CD4-positive, alpha-beta memory T cell (primary cell): ENCODE measurements at places on chromosomes 12 and 14. TPM values are rescaled to one million over a fixed set of nuclear protein-coding genes. Genes with fewer than 3 reads are reported as not detected.

GRCh38 chr12:75172611-75173010, 37.0 kb downstream of the KCNC2 start:
- H3K27me3 ChIP-seq, result no peaks in the 10 kb centered on the region
- H3K27ac ChIP-seq, result no peak overlapping the region
- H3K4me1 ChIP-seq, result no peaks in the 10 kb centered on the region

GRCh38 chr12:69524755-69525469, 54.7 kb downstream of the FRS2 start:
- no peaks in the 10 kb centered on the region for H3K27me3 ChIP-seq
- H3K36me3 ChIP-seq, result no peaks in the 10 kb centered on the region
- H3K4me1 ChIP-seq, result peaks cover 4% of the 10 kb centered on the region
- no peak overlapping the region for H3K27ac ChIP-seq
- H3K4me3 ChIP-seq, result no peak overlapping the region

DNA sequence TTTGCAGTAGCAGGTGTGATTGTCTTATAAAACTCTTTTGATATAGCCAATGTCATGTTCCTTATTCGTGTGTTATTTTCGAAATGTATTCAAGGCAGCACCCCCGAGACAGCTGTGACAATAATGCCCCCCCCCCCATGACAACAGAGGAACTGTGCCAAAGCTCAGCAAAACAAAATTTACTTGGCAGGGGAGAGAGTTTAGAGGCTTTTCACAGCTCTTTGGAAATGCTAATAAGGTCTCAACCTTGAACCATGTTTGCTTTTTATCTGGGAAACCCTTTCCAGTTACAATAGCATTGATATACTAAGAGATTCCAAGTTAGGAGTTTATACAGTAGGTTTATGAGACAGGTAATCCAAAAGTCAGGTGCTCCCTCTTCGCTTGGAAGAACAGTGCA, 56.4 kb upstream of the USP44 start:
- no peak for DNase-seq
- no peak overlapping the region for H3K27ac ChIP-seq
- no peaks in the 10 kb centered on the region for H3K36me3 ChIP-seq
- H3K4me3 ChIP-seq, result no peak overlapping the region
- peaks cover 4% of the 10 kb centered on the region for H3K27me3 ChIP-seq

DNA sequence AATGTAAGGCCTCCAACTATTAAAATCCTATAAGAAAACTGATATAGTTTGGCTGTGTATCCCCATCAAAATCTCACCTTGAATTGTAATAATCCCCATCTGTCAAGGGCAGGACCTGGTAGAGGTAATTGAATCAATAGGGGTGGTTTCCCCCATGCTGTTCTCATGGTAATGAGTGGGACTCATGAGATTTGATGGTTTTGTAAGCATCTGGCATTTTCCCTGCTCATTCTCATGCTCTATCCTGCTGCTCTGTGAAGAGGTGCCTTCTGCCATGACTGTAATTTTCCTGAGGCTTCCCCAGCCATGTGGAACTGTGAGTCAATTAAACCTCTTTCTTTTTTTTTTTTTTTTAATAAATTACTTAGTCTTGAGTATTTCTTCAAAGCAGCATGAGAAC, 31.9 kb downstream of the TSPAN19 start:
- no peak for DNase-seq
- no peaks in the 10 kb centered on the region for H3K4me1 ChIP-seq
- no peaks in the 10 kb centered on the region for H3K27me3 ChIP-seq
- H3K4me3 ChIP-seq, result no peak overlapping the region
- no peaks in the 10 kb centered on the region for H3K36me3 ChIP-seq

GRCh38 chr14:88882236-88882635, 57.8 kb downstream of the TTC8 start:
- no peaks in the 10 kb centered on the region for H3K4me1 ChIP-seq
- no peaks in the 10 kb centered on the region for H3K36me3 ChIP-seq
- H3K4me3 ChIP-seq, result no peak overlapping the region
- DNase-seq, result no peak

GRCh38 chr14:42090122-42090521, 483.4 kb downstream of the LRFN5 start:
- no peaks in the 10 kb centered on the region for H3K27me3 ChIP-seq
- H3K36me3 ChIP-seq, result no peaks in the 10 kb centered on the region

- no peak overlapping the region for H3K4me3 ChIP-seq
- no peaks in the 10 kb centered on the region for H3K27me3 ChIP-seq
- peaks cover 31% of the 10 kb centered on the region for H3K4me1 ChIP-seq
- H3K27ac ChIP-seq, result no peak overlapping the region
- H3K36me3 ChIP-seq, result no peaks in the 10 kb centered on the region
These were observed 5.8 kb downstream of the TRIP11 start for GRCh38 chr14:92033906-92034687.

- H3K4me1 ChIP-seq, result peaks cover 34% of the 10 kb centered on the region
- H3K36me3 ChIP-seq, result no peaks in the 10 kb centered on the region
- no peaks in the 10 kb centered on the region for H3K27me3 ChIP-seq
- no peak for DNase-seq
- H3K4me3 ChIP-seq, result peak overlapping the region; percentile 78
- peak overlapping the region; percentile 95 for H3K27ac ChIP-seq
These were observed 404 bp upstream of the CCDC91 start for GRCh38 chr12:28189784-28190320.

DNA sequence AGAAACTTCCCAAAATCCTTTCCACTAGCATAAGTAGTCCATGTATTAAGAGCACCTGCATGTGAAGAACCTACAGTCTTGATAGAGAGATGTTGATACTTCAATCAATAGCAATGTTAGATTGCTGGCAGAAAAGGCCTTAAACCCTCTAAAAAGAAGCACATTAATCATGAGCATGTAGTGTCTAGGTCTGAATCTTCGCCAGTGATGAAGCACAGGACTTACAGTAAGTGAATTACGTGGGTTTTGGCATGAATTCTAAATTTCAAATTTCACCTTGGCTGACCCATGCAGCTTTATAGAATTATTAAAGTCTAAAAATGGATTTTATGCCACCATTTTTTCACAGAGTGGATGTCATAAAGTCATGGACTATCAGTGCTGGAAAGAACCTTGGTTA, 791.6 kb upstream of the NOVA1 start:
- no peaks in the 10 kb centered on the region for H3K4me1 ChIP-seq
- no peak for DNase-seq
- H3K27ac ChIP-seq, result no peak overlapping the region
- H3K27me3 ChIP-seq, result no peaks in the 10 kb centered on the region
- H3K36me3 ChIP-seq, result no peaks in the 10 kb centered on the region

DNA sequence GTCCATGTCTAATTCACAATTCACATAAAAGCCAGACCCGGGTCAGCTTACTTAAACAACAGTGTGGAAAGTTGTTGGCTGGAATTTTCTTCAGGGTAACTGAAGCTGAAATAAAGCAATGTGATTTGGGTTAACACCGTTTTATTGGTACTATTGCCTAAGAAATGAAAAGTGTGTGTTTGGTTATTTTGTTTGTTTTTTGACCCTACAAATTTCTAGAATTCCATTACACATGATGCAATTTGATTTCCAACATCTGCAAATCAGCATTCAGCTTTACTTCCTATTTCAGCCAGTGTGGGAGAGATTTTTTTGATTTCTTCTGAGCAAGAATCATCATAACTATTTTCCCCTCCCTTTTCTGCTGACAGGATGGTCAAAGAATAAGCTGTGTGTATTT, 45.7 kb upstream of the CLMN start:
- peaks cover 11% of the 10 kb centered on the region for H3K27me3 ChIP-seq
- H3K4me1 ChIP-seq, result no peaks in the 10 kb centered on the region
- no peak overlapping the region for H3K4me3 ChIP-seq
- H3K36me3 ChIP-seq, result no peaks in the 10 kb centered on the region
- no peak overlapping the region for H3K27ac ChIP-seq

GRCh38 chr12:38282886-38283285, 33.7 kb upstream of the ALG10B start:
- no peaks in the 10 kb centered on the region for H3K27me3 ChIP-seq
- H3K27ac ChIP-seq, result no peak overlapping the region
- H3K4me3 ChIP-seq, result no peak overlapping the region
- no peak for DNase-seq
- no peaks in the 10 kb centered on the region for H3K4me1 ChIP-seq
- no peaks in the 10 kb centered on the region for H3K36me3 ChIP-seq

DNA sequence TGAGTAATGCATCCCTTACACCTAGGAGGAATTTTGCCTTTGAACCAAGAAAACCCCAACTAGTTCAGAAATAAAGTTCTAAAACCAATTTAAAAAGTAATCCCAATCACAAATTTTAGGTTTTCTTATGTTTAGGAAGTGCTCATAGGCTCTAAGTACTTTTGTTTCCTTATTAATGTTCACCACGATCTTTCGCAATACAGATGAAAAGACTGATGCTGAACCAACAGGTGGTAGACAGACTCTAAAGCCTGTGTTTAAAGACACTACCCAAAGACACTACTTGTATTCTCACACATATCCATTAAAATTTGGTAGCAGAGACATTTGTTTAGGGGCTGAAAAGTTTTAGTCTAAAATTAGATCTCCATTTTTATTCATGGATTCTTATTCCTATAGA, 10.6 kb upstream of the PHLDA1 start:
- DNase-seq, result no peak
- no peaks in the 10 kb centered on the region for H3K36me3 ChIP-seq
- no peaks in the 10 kb centered on the region for H3K27me3 ChIP-seq

GRCh38 chr12:62291864-62292760, 31.9 kb downstream of the USP15 start:
- no peaks in the 10 kb centered on the region for H3K27me3 ChIP-seq
- peaks cover 37% of the 10 kb centered on the region for H3K4me1 ChIP-seq
- no peak for DNase-seq
- no peak overlapping the region for H3K27ac ChIP-seq
- H3K36me3 ChIP-seq, result peaks cover 22% of the 10 kb centered on the region
- H3K4me3 ChIP-seq, result no peak overlapping the region

DNA sequence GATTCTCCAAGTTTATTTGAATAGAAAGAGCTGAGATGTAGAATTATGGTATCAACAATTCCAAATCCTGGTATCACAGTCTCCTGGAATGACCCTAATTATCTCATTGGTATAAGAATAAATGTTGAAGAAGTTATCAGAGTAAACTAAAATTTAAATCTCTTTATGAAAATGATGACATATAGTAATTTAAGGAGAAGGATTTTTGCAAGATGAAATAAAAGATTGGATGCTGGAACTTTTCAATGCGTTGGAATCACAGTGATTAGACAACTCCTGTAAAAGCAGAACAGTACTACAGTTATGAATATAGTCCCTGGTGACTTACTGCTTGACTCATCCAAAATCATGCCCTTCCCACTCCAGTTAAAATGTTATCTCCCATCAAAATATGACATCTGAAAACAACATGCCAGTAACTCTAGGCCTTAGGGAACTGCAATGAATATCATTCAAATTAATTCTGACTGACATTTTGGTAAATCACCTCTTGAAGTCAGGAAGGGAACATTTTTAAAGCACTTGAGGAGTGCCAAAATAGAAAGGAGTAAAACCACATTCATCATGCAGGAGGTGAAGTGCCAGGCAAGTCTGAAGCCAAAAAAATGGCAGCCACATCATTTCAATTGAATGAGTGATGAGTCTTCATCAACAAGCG, 197.8 kb upstream of the PRKD1 start:
- no peaks in the 10 kb centered on the region for H3K27me3 ChIP-seq
- H3K27ac ChIP-seq, result no peak overlapping the region

GRCh38 chr12:5489760-5490406, 58.0 kb downstream of the NTF3 start:
- no peaks in the 10 kb centered on the region for H3K36me3 ChIP-seq
- no peak for DNase-seq
- no peak overlapping the region for H3K27ac ChIP-seq
- H3K4me3 ChIP-seq, result no peak overlapping the region
- no peaks in the 10 kb centered on the region for H3K27me3 ChIP-seq

DNA sequence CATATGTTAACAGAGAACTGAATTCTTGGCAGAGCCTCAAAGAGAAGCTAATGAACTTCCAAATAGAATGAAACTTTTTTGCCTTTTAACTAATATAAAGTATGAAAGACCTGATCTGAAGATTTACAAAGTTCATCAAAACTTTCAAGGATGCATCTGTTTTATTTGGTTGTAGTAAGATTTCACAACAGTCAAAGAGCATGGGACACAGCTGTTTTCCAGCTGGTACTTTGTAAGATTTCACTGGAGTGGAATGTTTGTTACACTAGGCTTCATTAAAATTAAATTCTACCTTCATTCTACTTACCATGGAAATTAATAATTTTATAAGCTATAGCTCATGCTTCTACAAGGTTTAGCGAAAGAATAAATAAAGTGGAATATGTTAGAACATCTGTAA, 351.2 kb downstream of the SLC6A15 start:
- H3K27ac ChIP-seq, result no peak overlapping the region
- H3K4me3 ChIP-seq, result no peak overlapping the region
- H3K36me3 ChIP-seq, result no peaks in the 10 kb centered on the region

GRCh38 chr14:34450958-34451357, 11.1 kb downstream of the SPTSSA start:
- DNase-seq, result no peak
- no peak overlapping the region for H3K27ac ChIP-seq
- no peak overlapping the region for H3K4me3 ChIP-seq
- no peaks in the 10 kb centered on the region for H3K4me1 ChIP-seq
- no peaks in the 10 kb centered on the region for H3K27me3 ChIP-seq
- H3K36me3 ChIP-seq, result no peaks in the 10 kb centered on the region

DNA sequence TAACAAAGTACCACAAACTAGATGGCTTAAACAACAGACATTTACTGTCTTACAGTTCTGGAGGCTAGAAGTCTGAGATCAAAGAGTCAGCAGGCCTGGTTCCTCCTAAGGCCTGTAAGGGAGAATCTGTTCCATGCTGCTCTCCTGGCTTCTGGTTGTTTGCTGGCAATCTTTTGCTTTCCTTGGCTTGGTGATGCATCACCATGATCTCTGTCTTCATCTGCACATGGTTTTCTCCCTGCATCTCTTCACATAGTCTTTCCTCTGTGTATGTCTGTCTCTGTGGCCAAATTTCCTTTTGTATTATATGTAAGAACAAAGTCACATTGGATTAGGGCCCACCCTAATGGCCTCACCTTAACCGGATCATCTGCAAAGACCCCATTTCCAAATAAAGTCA, 168.5 kb downstream of the CAPZA3 start:
- no peak overlapping the region for H3K4me3 ChIP-seq
- H3K27ac ChIP-seq, result no peak overlapping the region
- H3K4me1 ChIP-seq, result no peaks in the 10 kb centered on the region
- DNase-seq, result no peak

Gene ZBTB25
- total RNA-seq, result 87.5 TPM

Gene GALNT16
- not detected for total RNA-seq

Gene PDE3A
- not detected for total RNA-seq

Gene SCNN1A
- 1.3 TPM for total RNA-seq

Gene DPF3
- total RNA-seq, result not detected

Gene CCDC38
- 0.23 TPM for total RNA-seq

Gene GABARAPL1
- total RNA-seq, result 36.3 TPM

Gene MANSC4
- total RNA-seq, result not detected

Gene AGAP2
- 63.2 TPM for total RNA-seq

Gene ISCA2
- 33.1 TPM for total RNA-seq

Gene IFT43
- 11.6 TPM for total RNA-seq

Gene NPAS3
- not detected for total RNA-seq

Gene NANOG
- not detected for total RNA-seq

Gene TAS2R20
- total RNA-seq, result 2.5 TPM

Gene RNASE2
- not detected for total RNA-seq

Gene COCH
- not detected for total RNA-seq

Gene PROX2
- total RNA-seq, result not detected

Gene GNB3
- total RNA-seq, result 5.2 TPM

Gene ERP27
- 9.3 TPM for total RNA-seq
